Stimulated activated naive CD8-positive, alpha-beta T cell treated with anti-CD3 and anti-CD28 coated beads, Interleukin-15, amount 100 ng/mL, for 72 hours (primary cell): ENCODE measurements at places on chromosomes 13 and 19.

GRCh38 chr19:49614096-49614833, 23.3 kb downstream of the PRR12 start:
- peak; percentile 36 for DNase-seq

GRCh38 chr19:2888731-2889224, 11.9 kb upstream of the ZNF57 start:
- peak; percentile 48 for DNase-seq

GRCh38 chr19:19403373-19403901, 2.0 kb upstream of the GATAD2A start:
- no peak for DNase-seq

- DNase-seq = no peak
Observed at GRCh38 chr19:18763674-18764590, 27.2 kb downstream of the COMP start.

- DNase-seq = no peak
Observed at GRCh38 chr13:36142735-36143134, 11.6 kb upstream of the DCLK1 start.

- no peak for DNase-seq
Observed at GRCh38 chr13:28464861-28465460, 30.0 kb downstream of the FLT1 start.

DNA sequence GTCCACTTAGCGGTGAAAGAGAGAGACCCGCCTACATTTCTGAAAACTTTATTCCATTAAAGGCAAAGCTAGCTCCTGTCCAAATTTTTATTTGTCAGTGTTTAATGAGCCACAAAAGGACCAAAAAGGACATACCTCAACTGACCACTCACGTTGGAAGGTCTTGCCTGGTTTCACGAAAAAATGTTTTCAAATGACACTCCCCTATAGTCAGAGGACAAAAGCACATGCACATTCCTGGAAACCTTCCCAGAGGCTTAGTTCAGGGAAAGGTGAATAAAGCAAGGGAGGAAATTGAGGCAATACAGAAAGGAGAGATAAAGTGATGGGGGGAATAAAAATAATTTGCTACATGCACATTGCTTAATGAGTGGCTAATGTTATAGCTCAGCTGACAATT, 55.6 kb downstream of the DOCK9 start:
- no peak for DNase-seq

- DNase-seq = no peak
Observed at GRCh38 chr19:6045108-6045507, 65.2 kb downstream of the RFX2 start.

GRCh38 chr13:102724923-102725322, 30.1 kb upstream of the METTL21C start:
- DNase-seq = no peak

DNA sequence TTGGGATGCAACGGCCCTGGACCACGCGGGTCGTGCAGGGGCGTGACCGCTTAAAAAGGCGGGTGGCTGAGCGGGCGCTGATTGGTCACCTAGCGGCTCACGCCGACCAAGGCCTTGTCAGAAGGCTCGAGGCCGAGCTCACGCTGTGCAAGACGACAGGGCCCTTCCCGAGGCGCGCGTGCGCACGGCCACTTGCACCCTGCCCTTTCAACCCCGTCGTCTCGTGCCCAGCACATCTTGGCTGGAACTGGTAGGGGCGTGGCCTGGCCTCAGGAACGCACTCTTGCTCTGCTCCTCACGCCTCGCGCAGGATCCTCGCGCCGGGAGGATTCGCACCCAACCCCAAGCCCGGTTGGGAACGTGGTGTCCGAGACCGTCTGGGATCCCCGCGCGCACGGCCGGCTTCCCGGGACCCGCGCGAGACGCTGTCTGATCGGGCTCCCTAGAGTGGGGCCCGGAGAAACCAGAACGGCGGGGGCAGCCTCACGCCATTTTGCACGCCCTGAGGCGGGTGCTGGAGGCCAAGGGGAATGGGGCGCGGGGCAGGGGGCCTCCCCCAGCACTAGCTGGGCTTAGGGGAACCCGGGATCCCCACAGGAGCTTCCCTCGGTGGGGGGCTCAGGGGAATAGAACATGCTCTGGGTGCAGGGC, at the start of gene MEIOSIN:
MEIOSIN (plus strand) TSS at position 280 of the 651 bp plus-strand sequence. CDS start 1,938 bp downstream, outside the sequence.
- DNase-seq = no peak

- DNase-seq = no peak
Observed at GRCh38 chr19:30091856-30092255, 149.8 kb downstream of the URI1 start.

DNA sequence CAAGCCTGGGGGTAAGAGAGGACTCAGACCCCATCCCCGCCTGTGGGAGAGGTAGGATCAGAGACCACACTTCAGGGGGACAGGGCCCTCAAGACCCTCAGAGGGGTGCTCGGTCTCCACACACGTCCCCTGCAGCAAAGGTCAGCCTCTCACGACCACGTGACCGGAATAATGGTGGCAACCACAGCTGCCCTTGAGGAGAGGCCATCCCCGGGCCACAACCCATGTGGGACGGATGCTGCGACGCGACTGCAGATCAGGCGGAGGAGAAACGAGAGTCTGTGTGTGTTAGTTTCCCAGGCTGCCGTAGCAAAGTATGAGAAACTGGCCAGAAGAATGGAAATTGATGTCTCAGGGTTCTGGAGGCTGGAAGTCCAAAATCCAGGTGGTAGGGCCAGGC, 8.9 kb downstream of the MED25 start:
- no peak for DNase-seq

DNA sequence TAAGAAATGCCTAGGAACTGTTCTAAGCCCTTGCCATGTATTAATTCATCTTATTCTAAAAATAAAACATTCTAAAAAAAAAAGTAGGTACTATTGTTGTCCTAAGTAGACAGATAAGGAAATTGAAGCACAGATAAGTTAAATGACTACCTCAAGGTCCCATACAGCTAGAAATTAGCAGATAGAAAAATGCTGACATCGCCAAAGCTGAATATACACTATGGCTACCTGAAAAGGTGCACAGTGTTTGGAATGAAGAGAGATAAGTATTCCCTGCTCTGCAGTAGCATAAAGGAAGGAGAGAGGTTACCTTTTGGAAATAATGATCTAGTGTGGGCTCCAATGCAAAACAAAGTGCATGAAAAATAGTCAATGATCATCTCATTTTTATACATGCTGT, 65.3 kb downstream of the DCT start:
- DNase-seq = no peak

GRCh38 chr13:114135731-114136171, 3.3 kb upstream of the RASA3 start:
- no peak for DNase-seq

DNA sequence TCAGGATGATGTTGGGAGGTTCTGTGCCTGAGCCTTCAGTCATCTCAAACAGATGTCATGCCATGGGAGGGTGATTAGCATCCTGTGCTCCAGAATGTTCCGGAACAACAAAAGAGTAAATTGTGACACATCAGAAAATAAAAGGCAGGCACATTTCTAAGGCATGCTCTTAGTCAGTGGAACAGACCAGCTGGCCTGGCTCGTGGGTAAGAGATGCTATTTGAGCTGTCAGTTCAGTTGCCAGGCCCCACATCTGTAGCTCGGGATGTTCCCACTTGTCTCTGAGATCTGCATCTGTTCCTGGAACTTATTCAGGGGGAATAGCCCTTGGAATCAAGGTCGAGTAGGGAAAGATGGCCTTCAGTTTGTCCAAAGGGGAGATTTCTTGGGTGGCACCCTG, 26.0 kb downstream of the OLFM4 start:
- no peak for DNase-seq

GRCh38 chr13:90187478-90188350, 1159.8 kb upstream of the MIR17HG start:
- no peak for DNase-seq

GRCh38 chr19:12064590-12065538, at the start of gene ZNF844:
Gene ZNF844 (plus strand): TSS chr19:12064731. CDS start chr19:12064874, 143 bp downstream.
- peak; percentile 85 for DNase-seq

GRCh38 chr13:31029102-31029501, 96.6 kb downstream of the TEX26 start:
- no peak for DNase-seq

DNA sequence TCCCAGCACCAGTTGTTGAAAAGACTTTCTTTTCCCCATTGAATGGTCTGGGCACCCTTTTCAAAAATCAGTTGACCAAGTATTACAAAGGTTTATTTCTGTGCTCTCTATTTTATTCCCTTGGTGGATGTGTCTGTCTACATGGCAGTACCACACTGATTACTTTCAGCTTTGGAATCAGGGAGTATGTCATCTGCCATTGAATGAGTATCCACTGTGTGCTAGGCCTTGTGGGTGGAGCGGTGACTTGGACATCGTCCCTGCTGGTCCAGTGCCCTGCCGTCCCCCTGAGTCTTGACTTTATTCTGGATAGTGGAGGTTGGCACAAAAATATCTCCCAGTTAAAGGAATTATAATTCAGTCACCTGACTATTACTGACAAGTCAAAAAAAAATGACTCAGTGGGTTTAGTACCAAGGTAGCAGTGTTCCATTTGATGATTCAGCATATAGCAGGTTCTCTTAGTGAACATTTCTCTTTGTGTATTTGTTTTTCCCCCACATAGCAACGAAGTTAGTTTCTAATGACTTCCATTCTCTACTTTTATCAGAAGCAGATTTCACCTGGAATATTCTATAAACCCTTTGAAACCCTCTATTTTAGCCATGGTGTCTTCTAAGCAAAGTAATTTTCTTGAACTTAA, 3.9 kb downstream of the UPF3A start:
- DNase-seq = no peak

DNA sequence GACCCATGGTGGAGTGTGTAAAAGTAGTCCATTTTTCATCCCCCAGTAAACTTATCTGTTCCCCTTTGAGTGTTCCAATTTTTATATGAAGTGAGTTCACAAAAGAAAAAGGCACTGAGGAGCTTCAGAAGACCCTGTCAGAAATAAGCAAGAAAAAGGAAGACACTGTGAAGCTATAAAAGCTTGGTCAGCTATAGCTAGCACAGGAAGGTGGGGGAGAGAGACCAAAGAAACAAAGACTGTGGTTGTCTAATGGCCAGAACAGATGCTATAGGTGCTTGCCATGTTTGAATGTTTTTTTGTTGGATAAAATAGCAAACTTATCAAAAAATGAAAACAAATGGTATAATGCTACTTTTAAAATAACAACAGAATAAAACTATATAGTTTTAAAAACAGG, 46.5 kb downstream of the RCBTB2 start:
- DNase-seq = no peak

DNA sequence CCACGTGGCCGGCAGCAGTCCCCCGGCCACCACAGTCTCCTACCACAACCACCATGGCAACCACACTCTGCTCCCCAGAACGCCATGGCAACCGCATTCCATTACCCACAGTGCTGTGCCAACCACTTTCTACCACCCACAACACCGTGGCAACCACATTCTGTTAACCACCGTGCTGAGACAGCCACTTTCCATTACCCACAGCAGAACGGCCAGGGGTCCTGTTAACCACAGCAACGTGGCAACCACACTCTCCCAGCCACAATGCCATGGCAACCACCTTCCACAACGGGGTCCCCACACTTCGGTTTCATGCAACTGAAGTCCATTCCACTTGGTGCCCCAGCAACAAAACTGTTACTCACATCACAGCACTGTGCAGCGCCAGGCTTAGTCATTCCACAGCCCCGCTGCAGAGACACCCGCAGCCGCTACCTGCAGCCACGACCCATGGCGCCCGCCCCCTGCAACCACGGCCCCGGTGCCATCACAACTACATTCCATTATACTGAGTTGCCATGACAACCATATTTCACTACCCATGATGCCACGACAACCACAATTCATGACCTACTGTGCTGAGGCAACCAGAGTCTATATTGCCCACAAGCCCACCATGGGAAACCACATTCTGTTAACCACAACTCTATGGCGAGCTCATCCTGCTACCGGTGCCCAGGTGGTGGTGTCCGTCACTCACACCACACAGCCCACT, 10.0 kb downstream of the DPF1 start:
- DNase-seq = peak; percentile 94

DNA sequence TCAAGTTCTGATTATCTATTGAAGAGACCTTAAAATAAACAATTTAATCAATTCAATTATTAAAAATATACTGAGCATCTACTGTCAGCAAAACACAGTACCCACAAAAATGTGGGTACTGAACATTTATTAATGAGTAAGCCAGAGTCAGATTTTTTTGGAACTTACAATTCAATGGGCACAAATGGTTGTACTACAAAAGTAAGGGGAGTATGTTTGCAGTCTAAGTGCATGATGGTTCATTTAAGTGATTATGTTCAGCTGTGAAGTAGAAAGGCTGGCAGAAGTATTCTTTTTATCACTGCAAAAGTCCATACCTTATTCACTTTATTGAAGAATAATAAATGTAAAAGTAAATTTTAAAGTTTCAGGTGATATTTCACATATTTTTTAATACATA, 27.6 kb downstream of the FGF14 start:
- no peak for DNase-seq

- DNase-seq = no peak
Observed at GRCh38 chr13:31437975-31438374, 238.2 kb downstream of the B3GLCT start.

DNA sequence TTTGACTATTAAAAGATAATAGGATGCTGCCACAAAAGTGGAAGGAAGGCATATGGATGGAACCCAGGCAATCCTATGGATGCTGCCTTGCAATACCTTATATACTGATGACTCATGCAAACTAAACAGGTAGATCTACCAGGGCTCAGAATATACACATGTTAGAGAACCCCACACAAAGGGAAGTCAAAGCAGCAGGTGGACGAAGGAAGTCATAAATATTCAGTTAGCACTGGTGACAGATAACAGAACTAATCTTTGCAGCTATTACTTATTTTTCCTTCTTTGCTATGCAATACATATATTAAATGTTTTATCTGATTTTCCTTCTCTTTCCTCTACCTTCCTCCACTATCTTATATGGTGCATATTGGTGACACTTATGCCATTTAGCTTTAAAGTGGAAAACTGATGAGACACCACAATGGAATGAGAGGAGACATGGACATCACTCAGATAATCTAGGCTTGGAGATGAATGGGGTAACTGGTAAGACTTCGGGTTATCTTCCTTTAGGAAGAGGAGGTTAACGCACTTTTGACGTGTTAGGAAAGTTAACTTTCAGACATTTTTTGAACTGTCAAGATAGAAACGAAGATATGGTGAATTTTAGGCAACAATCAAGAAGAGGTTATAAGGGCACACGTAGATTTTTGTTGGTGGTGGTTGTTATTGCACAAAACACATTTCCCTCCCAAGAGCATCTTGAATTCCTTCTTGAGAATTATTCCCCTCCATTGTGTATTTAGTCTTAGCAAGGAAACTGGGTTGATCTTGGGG, 39.8 kb upstream of the MBNL2 start:
- DNase-seq = no peak

DNA sequence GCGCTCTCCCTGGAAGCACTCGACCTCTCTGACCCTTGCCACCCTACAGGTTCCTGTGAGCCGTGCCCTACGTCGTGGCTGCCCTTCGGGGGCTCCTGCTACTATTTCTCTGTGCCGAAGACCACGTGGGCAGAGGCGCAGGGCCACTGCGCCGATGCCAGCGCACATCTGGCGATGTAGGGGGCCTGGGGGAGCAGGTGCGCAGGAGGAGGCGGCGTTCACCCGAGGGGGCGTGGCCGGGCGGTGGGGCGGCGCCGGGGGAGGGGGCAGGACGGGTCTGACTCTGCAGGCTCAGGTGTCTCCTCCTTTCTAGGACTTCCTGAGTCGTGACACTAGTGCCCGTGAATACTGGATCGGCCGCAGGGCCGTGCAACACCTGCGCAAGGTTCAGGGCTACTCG, 26.4 kb downstream of the CLEC4M start:
- no peak for DNase-seq
